Spinal cord (tissue), 10 donors: ENCODE measurements at places on chromosomes 5 and 9. TPM values are rescaled to one million over a fixed set of nuclear protein-coding genes. Genes with fewer than 3 reads are reported as not detected.

The BHMT2 gene
- 29.6 TPM for total RNA-seq

The SGCD gene
- 32.5 TPM for total RNA-seq

The OTULIN gene
- 28.7 TPM for total RNA-seq

The SPINK5 gene
- total RNA-seq = 0.06 TPM

The XRCC4 gene
- 13.2 TPM for total RNA-seq

The C5orf58 gene
- total RNA-seq = not detected

The EDIL3 gene
- 246 TPM for total RNA-seq

DNA sequence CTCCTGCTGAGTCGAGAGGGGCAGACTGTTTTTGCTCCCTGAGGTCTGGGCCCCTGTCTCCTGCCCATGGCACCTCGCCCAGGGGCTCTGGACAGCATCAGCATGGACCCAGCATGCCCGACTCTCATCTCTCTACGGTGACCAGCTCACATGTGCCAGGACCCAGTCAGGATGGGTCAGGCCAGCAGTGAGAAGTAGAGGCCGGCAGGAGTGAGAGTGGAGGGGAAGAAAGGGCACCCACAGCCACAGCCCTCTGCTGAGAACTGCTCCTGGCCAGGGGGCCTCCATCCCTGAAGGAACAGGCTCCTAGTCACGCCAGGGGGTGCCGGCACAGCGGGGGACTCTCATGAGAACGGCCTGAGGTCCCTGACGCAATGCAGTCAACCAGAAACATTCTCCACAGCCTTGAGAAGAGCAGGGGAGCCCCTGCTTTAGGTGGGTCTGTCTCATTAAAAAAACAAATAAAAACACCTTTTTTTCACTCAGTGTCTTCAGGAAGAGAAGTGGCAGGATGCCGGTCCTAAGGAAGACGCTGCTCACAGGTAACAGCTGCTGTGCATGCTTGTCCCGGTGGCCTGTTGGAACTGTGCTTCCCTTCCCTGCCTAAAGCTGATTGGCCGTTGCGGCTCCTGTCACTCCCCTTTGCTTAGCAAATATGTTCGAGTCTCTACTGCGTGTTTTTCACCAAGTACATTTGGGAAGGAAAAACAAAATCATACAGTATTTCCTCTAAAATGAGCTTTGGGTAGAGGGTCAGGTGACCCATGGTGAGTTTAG lies 85.7 kb upstream of the FBXW11 start:
- peaks cover 59% of the 10 kb centered on the region for H3K36me3 ChIP-seq
- H3K4me1 ChIP-seq = peaks cover under 1% of the 10 kb centered on the region
- no peak for DNase-seq
- H3K27me3 ChIP-seq = no peaks in the 10 kb centered on the region
- no peak overlapping the region for H3K4me3 ChIP-seq

GRCh38 chr5:41789434-41789833 lies 80.8 kb downstream of the OXCT1 start:
- no peak overlapping the region for H3K27ac ChIP-seq
- H3K4me1 ChIP-seq = no peaks in the 10 kb centered on the region
- H3K27me3 ChIP-seq = no peaks in the 10 kb centered on the region
- DNase-seq = no peak
- peaks cover 2% of the 10 kb centered on the region for H3K36me3 ChIP-seq

DNA sequence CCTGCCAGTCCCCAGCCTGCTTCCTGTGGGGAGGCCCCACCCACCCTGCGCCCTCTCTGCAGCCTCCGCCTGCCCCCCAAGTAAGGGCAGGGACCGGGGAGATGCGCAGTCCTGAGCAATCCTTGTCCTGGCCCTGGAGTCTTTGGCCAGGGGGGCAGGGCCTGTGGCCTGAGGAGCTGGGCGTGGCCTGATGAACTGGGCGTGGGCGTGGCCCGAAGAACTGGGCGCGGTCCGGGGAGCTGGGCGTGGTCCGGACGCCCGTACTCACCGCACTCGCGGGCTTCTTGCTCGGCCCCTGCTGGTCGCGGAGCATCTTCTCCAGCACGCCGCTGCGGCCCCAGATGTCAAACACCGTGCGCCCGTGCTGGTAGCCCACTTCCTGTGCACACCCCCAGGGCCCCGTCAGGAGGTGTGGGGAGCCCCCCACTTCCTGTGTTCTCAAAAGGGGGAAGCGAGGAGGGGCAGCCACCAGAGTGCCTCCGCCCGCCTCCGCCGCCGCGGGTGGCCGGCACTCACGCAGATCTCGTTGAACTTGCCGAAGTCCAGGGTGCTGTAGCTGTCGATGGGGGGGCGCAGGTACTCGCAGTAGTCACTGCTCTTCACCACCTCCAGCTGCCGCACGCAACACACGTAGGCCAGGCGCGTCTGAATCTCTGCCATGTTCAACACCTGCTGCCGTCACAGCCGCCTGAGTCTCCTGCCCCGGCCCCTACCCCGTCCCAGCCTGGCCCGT lies 2.7 kb upstream of the NSMF start:
- H3K4me3 ChIP-seq = no peak overlapping the region
- peaks cover 35% of the 10 kb centered on the region for H3K4me1 ChIP-seq

DNA sequence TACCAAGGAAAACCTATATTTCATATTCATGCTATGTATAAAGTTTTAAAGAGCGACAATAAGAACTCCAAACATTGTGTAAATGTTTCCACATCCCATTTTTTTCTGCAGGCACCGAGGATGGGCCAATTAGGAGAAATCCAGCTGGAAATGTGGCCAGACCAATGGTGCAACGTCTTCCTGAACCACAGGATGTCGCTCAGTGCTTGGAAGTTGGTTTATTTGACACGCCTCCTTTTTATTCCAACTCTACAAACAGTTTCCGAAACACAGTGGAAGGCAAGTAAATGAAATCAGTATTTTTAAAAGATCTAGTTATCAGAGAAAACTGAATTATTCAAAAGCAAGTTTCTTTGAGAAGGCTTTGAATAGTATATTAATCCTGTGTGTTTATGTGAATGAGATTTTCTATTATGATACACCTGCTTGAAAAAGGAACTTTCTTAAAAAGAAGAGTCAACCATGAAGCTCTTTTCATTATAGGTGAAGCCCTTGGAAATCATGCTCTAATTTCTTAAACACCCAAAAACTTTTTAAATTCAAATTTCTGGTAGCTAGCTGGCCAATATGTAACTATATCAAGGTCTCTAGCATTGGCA lies 9.1 kb downstream of the TYRP1 start:
- no peaks in the 10 kb centered on the region for H3K36me3 ChIP-seq
- no peaks in the 10 kb centered on the region for H3K4me1 ChIP-seq
- H3K27ac ChIP-seq = no peak overlapping the region
- no peak overlapping the region for H3K4me3 ChIP-seq
- DNase-seq = peak; percentile 29

GRCh38 chr5:87581661-87582060 lies 168.9 kb upstream of the CCNH start:
- no peak for DNase-seq
- no peaks in the 10 kb centered on the region for H3K27me3 ChIP-seq
- H3K4me1 ChIP-seq = no peaks in the 10 kb centered on the region
- no peak overlapping the region for H3K4me3 ChIP-seq
- H3K36me3 ChIP-seq = no peaks in the 10 kb centered on the region

DNA sequence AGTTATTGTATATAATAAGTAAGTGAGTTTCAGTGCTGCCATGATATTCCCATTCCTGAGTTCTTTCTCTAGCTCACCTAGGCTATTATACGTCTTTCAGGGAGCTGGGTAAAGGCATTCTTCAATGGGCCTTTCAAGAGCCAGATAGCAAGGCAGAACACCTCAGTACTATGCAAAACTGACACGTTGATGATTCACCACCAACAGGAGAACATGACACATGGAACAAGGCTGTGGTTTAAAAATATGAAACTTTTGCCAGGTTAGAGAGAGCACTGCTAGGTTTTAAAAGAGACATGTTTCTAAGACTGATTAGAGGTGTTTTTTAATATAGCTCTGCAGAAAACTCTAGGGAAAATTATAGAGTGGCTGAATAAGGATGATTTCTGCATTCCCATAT lies 95.9 kb downstream of the UGCG start:
- H3K27me3 ChIP-seq = no peaks in the 10 kb centered on the region
- no peak overlapping the region for H3K4me3 ChIP-seq
- H3K4me1 ChIP-seq = no peaks in the 10 kb centered on the region

DNA sequence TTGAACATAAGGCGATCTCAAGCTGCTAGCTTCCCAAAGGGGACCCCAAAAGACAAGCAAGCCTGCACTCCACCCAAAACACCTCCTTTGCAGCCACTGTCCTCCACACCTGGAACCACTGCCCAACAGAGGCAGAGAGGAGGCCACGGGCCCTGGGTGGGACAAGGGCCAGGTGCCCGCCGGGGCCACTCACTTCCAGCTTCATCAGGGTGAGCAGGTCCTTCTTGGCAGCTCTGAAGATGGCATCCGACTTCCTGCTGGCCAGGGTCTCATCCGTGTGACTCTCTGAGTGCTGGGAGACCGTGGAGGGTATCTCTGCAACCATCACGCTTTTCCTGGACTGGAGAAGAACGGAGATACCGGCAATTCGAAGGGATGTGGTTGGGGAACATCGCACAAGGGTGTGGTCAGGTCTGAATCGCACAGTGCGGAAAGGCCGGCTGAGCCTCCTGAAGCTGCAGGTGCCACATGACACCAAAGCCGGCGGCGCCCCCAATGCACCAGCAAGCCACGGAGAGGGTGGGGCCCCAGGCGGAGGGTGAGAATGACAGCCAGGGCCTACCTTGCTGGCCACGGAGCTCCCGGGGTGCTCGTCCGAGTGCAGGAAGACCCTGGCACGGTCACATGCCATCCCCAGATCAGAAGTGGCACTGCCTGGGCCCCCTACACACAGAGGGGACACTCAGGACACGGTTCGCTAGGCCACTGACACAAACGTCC lies 44.6 kb downstream of the PNPLA7 start:
- no peak for DNase-seq
- no peak overlapping the region for H3K4me3 ChIP-seq
- H3K36me3 ChIP-seq = peaks cover 15% of the 10 kb centered on the region
- H3K27me3 ChIP-seq = no peaks in the 10 kb centered on the region
- no peaks in the 10 kb centered on the region for H3K4me1 ChIP-seq
- H3K27ac ChIP-seq = no peak overlapping the region

DNA sequence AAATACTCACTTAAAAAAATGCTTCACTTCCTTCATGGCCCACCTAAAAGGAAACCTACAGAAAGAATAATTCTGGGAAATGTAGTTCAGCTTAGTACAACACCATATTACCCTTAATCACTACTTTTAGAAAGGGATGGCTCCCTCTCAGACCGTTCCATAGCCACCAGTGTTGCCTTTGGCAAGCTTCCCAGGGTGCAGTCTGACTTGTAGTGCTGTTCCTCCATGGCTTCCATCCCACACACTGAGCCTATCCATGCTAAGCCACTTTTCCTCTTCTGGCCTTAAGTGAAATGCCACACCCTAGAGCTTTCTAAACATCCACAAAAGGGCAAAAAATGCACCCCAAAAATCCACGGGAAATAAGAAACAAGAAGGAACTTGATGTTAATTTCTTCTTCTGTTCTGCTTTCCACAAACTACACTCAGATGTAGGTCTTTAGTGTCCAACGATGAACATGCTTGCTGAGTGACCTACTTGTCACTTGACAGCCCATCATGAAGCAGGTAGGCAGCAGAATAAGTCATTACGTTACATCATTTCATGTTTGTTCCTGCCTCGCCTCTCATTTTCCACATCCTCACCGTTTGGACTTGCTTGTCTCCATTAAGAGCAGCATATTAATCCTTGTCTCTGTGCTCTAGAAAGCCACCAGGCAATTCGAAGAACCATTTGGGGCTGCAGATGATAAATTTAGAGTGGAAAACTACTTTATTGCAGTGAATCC lies 391.1 kb upstream of the GRAMD2B start:
- H3K27ac ChIP-seq = no peak overlapping the region
- no peaks in the 10 kb centered on the region for H3K27me3 ChIP-seq
- no peaks in the 10 kb centered on the region for H3K4me1 ChIP-seq
- no peaks in the 10 kb centered on the region for H3K36me3 ChIP-seq
- DNase-seq = no peak

- no peak overlapping the region for H3K4me3 ChIP-seq
- no peak overlapping the region for H3K27ac ChIP-seq
- H3K4me1 ChIP-seq = no peaks in the 10 kb centered on the region
Observed at GRCh38 chr5:54659700-54660131, 142.2 kb downstream of the SNX18 start.

DNA sequence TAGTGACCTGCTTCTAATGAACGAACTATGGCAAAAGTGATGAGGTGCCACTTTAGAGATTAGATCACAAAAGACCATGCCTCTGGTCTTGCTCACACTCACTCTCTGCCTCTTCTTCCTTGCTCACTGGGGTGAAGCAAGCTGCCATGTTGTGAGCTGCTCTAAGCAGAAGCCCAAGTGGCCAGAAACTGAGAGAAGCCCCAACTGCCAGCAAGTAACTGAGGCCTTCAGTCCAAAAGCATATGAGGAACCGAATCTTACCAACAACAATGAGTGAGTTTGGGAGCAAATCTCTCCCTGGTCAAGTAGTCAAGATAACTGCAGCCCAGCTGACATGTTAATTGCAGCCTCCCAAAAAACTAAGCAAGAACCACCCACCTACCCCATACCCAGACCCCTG lies 126.0 kb upstream of the ACO1 start:
- H3K27ac ChIP-seq = no peak overlapping the region
- no peak for DNase-seq
- H3K36me3 ChIP-seq = no peaks in the 10 kb centered on the region
- no peaks in the 10 kb centered on the region for H3K27me3 ChIP-seq
- no peak overlapping the region for H3K4me3 ChIP-seq

DNA sequence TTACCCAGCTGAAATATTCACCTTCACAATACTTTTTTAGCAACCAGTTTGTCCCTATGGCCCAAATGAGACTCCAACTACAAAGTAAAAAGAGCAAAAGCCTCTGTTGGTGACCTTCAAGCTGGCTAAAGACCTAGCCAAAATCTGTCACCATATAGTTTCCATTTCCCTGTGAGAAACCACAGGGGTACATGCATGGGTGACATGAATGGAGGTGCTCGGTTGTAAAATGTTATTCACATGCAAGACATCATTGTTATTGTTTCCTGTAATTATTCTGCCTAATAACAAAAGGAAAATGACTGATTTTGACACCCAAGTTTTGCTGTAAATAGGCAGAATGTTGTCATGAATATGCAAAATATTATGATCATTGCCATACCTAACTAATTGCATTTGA lies 285.3 kb downstream of the ZNF608 start:
- no peak overlapping the region for H3K27ac ChIP-seq
- H3K36me3 ChIP-seq = no peaks in the 10 kb centered on the region
- H3K4me1 ChIP-seq = peaks cover 3% of the 10 kb centered on the region
- no peak for DNase-seq
- H3K27me3 ChIP-seq = no peaks in the 10 kb centered on the region

DNA sequence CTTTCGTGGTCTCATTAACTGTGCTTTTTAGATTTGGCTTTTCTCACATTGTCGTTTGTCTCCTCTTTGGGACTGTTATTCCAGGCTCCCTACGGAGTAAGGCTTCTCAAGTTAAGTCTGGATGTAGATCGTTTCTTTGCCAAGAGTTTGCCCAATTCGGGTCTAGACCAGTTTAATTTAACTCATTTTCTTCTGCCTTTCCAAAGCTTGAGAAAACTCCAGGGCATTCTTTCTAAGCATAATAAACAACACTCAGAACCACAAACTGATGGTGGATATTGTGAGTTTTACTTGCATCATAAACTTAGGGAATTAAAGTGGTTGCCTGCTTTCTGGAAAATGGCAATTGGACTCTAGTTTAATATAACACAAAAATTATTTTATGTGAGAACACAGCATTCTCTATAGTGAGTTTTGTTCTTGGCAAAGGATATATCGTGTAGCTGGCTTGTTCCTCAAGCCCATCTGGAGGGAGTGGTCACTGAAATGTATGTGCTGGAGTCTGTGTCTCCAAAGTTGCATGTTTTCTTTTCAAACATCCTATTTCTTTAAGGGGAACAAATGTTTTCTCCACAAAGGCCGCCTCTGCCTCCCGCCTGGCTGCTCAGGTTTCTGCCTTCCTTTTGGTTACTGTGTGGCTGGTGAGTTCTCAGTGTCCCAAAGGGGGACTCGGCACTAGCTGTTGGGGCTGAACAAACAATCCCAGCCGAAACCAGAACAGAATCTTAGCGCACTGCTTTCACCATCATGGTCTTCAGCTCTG lies 211.3 kb upstream of the FBN2 start:
- DNase-seq = no peak
- H3K4me1 ChIP-seq = no peaks in the 10 kb centered on the region
- H3K27ac ChIP-seq = peak overlapping the region; percentile 71
